ENCODE measurements at places on chromosomes 5 and 9.

GRCh38 chr5:173329491-173330337, 1.5 kb upstream of the STC2 start:
- DNase-seq, result peak; percentile 67

DNA sequence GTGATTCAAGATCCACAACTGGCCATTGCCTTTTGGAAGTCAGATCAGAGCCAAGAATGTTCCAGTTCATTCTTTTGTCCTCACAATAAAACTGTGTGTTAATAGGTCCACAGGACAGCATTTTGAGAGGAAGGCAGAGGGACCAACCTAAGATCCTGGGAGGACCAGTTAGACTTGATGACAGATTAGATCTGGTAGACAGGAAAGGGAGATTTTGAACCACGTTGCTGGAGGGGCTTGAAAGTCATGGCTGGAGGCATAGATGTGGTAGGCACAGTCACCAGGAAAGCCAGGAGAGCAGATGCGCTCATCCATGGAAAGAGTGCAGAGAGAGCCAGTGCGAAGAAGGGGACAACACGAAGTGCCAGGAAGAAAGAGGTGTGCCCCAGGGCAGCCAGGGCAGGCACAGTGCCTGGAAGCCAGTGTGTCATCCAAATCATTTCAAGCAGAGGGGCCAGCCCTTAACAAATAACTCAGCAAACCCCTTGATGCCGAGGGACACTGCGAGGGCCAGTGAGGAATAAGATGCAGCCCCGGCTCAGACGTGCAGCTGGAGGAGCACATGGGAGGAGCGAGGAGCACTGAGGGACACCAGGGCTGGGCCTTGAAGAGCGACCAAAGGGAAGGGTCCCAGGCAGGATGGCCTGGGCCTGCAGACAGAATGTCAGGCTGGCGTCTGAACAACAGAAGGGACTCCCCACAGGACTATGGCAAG, 12.8 kb upstream of the SLC2A8 start:
- no peak for DNase-seq

DNA sequence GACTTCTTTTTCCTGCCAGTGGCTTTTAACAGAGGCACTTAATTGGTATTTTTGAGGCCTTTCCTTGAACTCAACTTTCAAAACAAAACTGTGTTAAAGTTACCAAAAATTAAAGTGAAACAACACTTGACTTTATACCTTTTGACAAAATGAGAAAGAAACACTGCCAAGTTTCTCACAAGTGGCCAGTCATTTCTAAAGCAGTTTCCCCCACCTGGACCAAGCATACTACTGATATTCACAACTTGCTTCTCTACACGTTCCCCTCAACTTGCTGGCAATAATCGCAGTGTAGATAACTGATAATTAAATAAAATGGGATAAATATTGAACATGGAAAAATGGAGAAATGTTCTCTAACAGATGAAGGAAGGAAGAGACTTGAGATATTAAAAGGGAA, 135.7 kb downstream of the TLR4 start:
- DNase-seq, result no peak

DNA sequence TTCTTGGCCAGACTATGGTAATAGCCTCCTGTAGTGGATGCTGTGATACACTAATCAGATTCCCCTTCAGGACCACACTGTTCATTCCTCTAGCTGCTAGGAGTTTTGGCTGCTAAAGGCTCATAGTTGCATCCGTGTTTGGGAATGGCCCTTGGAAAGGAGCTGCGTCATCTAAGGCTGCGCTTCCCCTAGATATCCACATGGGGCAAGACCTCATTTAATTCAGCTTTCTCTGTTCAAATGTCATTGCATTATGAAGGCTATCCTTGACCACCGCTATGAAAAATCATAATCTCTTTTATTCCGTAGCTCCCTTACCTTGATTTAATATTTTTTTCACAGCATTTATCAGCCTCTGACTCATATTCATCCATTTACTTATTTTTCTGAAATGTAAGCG, 258.3 kb upstream of the NR4A3 start:
- no peak for DNase-seq

GRCh38 chr9:81685763-81686613, 3.4 kb downstream of the TLE1 start:
- DNase-seq, result no peak

DNA sequence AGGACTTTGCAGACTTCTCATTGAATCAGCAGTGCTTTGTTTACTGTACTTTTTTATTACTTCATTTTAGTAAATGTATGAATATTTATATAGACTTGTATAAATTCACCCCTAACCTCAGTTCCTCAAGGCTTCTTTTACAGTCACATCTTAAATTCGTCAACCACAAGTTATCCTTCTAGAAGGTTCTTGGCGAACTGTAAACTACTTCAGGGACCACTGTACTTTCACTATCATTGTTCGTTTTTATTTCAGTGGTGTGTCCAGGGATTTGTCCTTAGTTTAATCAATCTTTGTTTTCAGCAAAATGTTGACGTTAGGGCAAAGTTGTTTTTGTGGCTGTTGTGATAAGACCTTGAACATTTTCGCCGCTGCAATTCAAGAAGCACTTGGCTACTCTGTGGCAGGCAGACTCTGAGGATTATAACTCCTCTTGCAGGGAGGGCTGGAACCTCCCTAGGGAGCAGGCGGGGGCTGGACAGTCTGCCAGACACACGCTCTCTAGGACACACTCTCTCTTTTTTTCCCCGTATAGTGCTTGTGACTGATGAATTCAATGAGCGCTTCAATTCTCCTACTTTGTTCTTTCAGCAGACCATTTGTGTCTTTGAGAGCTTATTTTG, 252.8 kb downstream of the FBXL7 start:
- no peak for DNase-seq

GRCh38 chr5:65862384-65862783, 64.0 kb upstream of the ERBIN start:
- no peak for DNase-seq

- DNase-seq, result no peak
These were observed 6.5 kb downstream of the STOM start for GRCh38 chr9:121363622-121363961.

GRCh38 chr9:129467004-129467588, 153.8 kb downstream of the C9orf50 start:
- no peak for DNase-seq

- DNase-seq, result no peak
These were observed 176.9 kb downstream of the RAB3C start for GRCh38 chr5:58759745-58760144.

- no peak for DNase-seq
These were observed 101.0 kb downstream of the CD180 start for GRCh38 chr5:67095346-67096171.

DNA sequence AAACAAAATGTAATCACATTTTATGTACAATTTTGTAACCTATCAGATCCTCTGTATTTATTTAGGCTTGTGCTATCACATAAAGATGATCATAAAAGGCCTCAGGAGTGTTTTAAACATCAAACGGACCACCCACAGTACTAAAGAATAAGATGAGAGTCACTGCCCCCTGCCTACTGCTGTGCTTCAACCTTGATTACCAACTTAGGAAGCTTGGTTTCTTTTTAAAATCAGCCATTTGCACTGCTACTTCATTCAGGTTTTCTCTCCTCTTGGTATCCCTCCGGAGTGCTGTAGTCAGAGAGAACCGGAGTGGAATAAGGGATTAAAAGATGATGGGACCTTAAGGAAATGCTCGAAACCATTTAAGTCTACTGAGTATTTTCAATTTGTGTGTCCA, 6.9 kb downstream of the C7 start:
- no peak for DNase-seq

DNA sequence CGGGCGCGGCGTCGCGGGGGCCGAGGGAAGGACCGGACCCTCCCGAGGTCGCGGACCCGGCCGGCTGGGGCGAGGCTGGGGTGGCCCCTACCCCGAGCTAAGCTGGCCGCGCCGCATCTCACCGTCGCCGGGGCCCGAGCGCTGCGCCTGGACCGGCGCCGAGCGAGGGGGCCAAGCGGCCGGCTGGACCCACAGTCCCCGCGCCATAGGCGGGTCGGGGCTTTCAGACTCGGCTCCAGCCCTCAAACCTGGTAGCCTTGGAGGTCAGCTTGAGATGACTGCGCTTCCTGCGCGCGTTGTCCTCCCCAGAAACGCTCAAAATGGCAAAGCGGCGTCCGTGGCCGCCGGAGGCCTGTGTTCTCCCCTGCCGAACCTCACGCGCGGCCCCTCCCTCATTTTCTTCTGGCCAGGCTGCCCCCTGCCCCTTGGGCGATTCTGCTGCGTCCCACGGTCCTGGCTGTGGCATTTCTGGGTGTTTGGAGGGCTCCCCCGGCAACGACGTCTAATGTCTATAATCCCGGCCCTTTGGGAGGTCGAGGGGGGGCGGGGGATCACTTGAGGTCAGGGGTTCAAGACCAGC, 8.7 kb upstream of the GRIN1 start:
- no peak for DNase-seq

DNA sequence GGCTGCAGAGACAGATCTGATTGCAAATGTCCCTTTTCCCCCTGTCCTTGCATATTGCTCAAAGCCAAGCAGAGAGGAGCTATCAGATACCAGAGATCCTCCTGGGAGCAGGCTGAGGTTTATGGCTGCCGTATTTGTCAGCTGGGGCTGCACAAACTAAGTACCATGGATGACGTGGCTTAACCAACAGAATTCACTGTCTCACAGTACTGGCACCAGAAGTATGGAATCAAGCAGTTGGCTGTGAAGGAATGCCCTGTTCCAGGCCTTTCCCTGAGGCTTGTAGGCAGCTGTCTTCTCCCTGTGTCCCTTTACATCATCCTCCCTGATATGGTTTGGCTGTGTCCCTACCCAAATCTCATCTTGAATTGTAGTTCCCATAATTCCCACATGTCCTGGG, 2.6 kb downstream of the CFAP90 start:
- no peak for DNase-seq
